ENCODE measurements at places on chromosomes 13 and 19. TPM values are rescaled to one million over a fixed set of nuclear protein-coding genes. Genes with fewer than 3 reads are reported as not detected.

DNA sequence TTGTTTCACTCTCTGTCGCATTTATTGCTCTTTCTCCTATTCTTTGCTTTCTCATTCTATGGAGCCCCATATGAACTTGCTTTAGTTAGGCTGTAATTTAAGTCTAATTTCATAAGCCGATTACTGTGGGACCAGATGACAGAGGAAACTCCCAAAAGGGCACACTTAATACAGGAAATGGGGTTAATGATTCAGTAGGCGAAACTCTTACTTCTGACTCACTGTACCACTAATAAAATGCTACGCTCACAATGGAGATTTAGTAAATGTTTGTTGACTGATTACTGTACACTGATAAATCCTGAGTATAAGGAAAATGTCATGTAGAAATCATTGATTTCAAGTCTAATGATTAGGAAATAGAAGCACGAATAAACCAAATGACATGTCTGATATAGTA lies 276.4 kb downstream of the KLF5 start:
- DNase-seq = peak; percentile 95

DNA sequence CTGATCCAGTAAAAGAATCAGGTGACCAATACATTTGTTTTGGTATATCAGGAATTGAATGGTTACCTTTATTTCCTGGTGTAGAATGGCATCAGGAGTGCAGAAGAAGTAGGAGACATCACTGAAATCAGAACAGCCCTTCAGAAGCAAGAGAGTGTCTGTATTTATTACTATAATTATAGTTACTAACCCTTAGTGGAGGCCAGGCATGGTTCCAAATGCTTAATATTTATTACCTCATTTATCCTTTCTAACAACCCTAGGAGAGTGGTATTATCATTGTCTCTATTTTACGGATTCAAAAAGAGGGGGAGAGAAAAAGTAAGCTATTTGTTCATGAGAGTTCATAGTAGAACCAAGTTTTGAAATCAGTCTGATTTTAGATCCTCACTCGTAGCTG lies 1292.9 kb downstream of the PCDH9 start:
- DNase-seq = no peak

DNA sequence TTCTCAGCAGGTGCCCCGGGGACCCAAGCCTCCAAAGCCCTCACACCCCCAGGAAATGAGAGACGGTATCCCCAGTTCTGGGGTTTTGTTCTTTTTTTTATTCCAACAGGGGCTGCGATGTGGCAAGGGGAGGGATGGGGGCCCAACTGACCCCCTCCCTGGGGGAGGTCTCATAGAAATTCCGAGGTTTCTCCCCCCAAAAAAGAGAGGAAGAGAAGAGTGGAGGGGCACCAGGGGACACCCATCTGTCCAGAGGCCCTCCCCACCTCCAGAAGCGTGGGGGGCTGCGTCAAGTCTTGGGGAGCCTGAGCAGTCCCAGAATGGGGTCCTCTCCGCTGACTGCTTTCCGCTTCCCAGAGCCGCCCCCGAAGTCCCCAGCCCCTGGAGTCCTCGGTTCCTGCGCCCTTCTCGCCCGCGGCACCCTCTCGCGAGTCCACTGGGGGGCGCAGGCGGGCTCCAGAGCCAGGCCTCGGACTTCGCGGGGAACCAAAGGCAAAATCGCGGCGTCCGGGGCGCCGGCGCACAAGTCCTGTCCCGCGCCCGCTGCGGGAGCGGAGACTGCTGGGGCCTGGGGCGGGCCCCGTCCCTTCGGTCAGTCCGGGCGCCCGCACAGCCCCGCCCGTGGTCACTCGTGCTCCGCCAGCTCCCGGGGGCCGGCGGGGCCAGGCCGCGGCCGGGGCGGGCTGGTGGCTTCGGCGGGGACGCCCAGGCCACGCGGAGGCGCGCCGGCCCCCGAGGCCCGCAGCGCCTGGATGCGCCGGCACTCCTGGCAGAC lies 4.4 kb upstream of the ATP1A3 start:
- no peak for DNase-seq

DNA sequence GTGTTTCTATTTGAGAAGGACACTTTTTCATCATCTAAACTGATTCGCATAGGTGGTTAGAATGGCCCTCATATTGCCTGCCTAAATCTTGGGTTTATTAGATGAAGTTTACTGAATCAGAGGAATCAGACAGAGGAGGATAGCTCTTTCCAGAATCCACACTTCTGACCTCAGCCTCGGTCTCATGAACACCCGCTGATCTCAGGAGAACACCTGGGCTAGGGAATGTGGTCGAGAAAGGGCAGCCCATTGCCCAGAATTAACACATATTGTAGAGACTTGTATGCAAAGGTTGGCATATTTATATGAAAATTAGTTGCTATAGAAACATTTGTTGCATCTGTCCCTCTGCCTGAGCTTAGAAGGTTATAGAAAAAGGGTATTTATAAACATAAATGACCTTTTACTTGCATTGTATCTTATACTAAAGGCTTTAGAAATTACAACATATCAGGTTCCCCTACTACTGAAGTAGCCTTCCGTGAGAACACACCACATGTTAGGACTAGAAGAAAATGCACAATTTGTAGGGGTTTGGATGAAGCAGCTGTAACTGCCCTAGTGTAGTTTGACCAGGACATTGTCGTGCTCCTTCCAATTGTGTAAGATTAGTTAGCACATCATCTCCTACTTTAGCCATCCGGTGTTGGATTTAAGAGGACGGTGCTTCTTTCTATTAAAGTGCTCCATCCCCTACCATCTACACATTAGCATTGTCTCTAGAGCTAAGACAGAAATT lies 103.8 kb downstream of the TNFRSF19 start:
- no peak for DNase-seq

DNA sequence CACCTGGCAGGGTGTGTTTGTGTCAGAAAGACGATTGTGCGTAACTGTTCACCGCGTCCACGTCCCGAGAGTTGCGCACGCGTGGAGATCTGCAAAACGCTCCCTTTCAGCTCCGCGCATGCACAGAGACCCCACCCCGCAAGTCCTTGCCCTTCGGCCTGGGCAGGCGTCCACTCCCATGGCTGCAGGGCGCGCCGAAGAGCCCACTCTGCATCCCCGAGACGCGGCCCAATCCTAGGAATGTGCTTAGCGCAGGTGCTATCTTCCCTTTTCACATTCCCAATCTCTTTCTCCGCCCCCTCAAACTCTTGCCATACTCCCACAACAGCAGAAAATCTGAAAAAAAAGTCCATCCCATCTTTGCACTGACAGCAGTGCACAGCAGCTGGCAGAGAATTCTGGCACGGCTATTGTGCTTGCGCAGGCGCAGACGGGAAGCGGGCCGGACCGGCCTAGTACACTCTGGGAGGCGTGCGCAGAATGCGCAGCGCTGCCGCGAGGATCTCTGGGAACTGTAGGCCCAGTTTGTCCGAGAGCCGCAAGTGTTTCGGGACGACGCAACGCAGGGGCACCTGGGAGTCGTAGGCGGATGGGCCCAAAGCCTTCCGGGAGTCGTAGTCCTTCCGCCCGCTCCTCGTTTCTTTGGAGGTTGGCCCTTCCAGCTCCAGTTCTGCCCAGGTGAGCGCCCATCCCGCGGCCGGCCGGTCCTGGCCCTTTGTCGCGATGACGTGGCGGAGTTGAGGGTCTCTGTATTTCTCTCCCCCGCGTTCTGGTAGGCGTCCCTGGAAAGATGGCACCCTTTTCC lies 23.1 kb downstream of the ZNF175 start:
- peak; percentile 100 for DNase-seq

DNA sequence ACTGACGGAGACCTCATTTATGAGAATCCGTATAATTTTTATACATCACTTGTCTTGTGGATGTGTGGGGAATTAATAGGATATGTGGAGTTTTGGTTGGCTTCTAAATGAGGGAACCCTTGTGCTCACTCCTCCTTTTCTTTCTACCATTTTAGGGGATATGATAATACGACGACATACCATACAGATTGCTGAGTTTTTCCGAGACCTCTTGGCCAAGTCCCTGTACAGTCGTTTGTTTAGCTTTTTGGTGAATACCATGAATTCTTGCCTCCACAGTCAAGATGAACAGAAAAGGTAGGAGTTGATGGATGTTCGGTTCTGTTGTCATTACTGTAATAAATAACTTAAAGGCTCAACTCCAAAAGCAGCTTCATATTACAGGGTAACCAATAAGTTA lies 335.2 kb downstream of the MYO16 start:
- no peak for DNase-seq

- DNase-seq = no peak
Measured at GRCh38 chr19:42272535-42272897, 3.5 kb downstream of the CIC start.

GRCh38 chr19:54478677-54479266 lies 5.7 kb upstream of the CDC42EP5 start:
- DNase-seq = peak; percentile 76

GRCh38 chr19:18433015-18433691 lies 4.8 kb downstream of the ISYNA1 start:
- DNase-seq = no peak

DNA sequence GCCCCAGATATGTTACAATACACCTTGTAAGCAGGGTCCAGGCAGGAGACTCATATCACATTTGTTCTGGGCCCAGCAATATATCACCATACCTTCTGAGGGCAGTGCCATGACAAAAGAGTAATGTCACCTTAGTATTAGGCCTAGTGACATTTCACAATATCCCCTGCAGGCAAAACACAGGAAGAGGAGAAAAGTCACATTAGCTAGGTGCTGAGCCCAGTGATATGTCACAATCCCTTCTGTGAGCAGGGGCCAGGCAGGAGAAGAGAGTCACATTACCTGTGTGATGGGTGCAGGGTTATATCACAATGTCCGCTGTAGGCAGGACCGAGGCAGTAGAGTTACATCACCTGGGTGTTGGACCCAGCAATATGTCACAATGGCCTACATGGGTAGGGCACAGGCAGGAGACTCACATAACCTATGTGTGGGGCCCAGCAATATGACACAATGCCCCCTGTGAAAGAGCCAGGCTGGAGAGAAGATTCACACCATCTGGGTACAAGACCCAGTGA lies 12.4 kb upstream of the ZNF91 start:
- no peak for DNase-seq

DNA sequence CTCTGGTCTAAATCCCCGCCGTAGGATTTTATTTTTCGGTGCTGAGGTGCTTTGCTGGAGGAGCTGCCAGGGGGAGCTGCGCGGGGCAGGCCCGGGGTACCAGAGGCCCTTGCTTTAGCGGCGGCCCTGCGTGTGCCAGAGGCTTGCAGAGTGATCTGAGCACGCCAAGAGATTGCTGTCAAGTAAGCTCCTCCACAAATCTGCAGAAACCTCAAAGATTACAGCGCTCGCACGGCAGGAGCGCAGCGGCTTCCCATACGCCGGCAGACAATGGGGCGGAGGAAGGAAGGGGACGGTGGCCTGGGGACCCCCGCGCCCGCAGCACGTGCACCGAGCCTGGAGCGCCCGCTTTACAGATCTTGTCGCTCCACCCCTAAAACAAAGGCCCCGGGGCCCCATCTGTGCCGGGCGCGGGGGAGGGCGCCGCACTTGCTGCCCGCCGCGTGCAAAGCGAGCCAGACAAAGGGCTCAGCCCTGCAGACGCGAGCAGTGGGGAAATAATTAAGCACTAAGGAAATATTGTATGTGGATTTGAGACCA lies 9.1 kb upstream of the C19orf12 start:
- no peak for DNase-seq

GRCh38 chr19:3615524-3616135 lies 9.0 kb upstream of the TBXA2R start:
- no peak for DNase-seq

- DNase-seq = no peak
Measured at GRCh38 chr13:111904166-111904565, 162.8 kb upstream of the SOX1 start.

- no peak for DNase-seq
Measured at GRCh38 chr13:77412116-77412635, 85.3 kb upstream of the MYCBP2 start.

DNA sequence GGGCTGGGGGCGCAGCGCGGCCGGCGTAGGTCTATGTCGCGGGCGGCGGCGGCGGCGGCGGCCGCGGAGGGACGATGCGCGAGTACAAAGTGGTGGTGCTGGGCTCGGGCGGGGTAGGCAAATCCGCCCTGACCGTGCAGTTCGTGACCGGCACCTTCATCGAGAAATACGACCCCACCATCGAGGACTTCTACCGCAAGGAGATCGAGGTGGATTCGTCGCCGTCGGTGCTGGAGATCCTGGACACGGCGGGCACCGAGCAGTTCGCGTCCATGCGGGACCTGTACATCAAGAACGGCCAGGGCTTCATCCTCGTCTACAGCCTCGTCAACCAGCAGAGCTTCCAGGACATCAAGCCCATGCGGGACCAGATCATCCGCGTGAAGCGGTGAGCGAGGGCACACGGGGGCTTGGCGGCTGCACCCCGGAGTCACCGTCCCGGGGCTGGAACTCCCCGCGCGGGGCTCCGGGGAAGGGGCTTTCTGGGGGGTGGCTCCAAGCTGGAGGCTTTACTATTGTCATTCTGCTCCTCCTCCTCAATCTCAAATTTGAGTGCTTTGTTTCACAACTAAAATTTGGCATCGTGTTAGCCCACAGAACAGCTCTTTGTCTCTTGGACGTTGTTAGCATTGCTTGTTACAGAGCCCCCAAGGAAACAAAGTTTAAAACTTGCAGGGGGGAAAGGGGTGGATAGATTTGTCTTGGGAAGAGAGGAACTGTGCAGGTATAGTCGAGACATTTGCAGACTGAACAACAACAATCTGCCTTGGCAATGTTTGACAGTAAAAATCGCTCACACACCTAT lies 630 bp downstream of the RAP2A start:
- DNase-seq = peak; percentile 52

Gene ZNF835
- not detected for total RNA-seq

Gene KLK8
- 8.7 TPM for total RNA-seq

Gene METTL21C
- not detected for total RNA-seq

Gene EFNA2
- 43.6 TPM for total RNA-seq

Gene DCLK1
- not detected for total RNA-seq

Gene P2RY11
- total RNA-seq = 11.1 TPM

Gene TMEM59L
- not detected for total RNA-seq

Gene PTPRH
- 103 TPM for total RNA-seq

Gene EXOC3L2
- total RNA-seq = not detected

Gene IGFL1
- total RNA-seq = not detected

Gene F2RL3
- total RNA-seq = not detected

Gene SERPINE3
- not detected for total RNA-seq
